Endodermal cell (in vitro differentiated cells): ENCODE measurements at places on chromosomes 3 and 15. TPM values are rescaled to one million over a fixed set of nuclear protein-coding genes. Genes with fewer than 3 reads are reported as not detected.

DNA sequence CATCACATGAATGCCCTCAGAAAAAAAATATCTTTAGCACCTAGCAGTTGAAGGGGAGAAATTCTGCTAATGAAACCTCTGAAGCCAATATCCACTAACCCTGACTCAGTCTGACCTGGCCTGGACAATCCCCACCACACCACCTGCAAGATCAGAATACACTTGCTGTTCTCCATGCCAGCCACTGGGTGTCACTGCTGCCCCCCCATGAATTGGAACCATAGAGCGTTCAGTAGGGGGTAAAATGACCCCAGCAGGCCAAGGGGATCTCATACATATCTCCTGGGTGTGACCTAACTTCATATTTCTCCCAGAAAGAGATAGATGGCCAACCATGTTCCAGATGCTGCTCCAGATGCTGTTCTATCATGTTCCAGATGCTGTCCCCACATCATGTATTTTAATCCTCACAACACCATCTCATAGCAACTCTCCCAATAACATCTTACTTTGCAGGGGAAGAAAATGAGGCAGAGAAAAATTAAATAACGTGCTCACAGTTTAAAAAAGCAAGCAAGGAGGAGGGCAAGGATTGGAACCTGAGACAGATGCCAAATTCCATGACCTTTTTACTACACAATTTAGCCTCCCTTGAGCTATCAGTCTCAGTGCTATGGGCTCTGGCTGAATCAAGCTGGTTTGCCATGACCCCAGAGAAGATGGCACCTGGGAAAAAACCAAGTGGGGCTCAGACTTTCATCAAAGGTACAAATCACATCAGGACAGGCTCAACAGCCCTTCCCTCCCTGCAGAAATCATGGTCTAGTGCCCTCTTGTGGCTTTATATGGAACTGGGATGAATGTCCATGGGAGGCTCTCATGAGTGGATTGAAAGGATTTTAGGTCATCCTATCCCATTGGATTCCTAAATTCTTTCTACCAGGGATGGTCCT lies 12.4 kb downstream of the NTRK3 start:
- H3K27me3 ChIP-seq = peaks cover 40% of the 10 kb centered on the region
- no peak overlapping the region for H3K4me3 ChIP-seq
- no peaks in the 10 kb centered on the region for H3K4me1 ChIP-seq
- peak; percentile 75 for DNase-seq
- H3K36me3 ChIP-seq = no peaks in the 10 kb centered on the region

Gene CHP1
- 85.0 to 96.1 TPM (median 91.9 TPM) in 3 replicates for total RNA-seq

DNA sequence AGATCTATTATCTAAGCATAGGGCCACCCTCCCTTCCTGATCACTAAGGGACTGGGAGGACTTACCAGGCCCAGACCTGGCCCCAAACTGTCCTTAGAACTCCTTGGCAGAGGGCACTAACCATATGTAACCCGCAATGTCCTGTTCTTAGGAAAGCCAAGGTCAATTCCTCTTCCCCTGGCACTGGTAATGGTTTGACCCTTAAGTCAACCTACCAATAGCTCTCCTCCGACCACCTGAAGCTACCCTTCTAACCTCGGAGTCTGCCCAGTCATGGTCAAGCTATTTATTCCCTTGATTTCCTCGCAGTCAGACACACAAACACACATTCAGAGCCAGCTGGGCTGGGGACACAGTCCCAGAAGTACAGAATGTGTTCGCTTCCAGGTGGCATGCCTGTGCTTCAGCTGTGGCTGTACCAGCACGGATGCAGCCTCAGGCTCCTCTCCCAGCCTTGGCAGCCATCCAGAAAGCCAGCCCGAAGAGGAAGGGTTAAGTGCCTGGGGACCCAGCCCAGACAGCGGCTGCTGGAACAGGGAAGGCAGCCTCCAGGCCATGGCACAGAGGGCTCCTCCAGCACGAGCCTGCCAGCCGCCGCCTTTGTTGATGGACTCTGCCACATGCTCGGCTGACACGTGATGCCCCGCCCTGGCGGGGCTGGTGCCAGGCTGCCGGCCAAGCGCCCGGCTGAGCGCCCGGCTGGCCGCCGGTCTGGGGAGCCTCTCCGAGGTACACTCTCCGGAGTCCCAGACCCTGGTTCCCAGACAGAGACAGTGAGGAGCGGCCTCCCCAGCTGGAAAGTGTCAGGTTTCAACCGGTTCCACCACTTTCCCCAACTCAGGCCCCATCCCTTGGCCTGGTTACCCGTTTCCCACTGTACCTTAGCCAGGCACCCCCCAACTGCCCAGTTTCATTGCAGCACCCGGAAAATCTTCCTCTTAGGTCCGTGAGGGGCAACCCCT lies 5.5 kb downstream of the BMF start:
- H3K27ac ChIP-seq = peak overlapping the region; percentile 34
- H3K36me3 ChIP-seq = peaks cover 23% of the 10 kb centered on the region
- H3K4me3 ChIP-seq = no peak overlapping the region
- DNase-seq = peak; percentile 91

DNA sequence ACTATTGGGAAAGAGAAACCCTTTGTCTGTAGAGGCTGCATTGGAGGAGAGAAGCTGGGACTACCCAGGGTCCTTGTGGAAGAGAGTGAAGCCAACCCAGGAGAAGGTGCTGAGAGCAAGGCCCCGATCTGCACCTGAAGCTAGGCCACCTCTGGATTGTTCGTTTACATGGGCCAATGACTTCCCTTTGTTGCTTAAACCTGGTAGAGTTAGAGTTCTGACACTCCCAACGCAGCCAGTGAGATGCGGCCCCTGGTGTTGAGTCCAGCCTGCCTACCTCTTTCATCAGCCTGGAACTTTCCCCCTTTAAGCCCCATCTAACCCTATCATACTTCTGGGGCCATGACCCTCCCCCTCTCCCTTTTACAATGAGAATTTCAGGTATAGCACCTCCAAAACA lies 30.8 kb downstream of the CCDC13 start:
- H3K4me1 ChIP-seq = no peaks in the 10 kb centered on the region
- no peaks in the 10 kb centered on the region for H3K36me3 ChIP-seq
- no peaks in the 10 kb centered on the region for H3K27me3 ChIP-seq
- peak; percentile 32 for DNase-seq

GRCh38 chr3:37477275-37477674 lies 302.9 kb upstream of the LRRFIP2 start:
- H3K27me3 ChIP-seq = no peaks in the 10 kb centered on the region
- peaks cover 29% of the 10 kb centered on the region for H3K36me3 ChIP-seq
- DNase-seq = no peak
- no peak overlapping the region for H3K27ac ChIP-seq
- H3K4me3 ChIP-seq = no peak overlapping the region
- H3K4me1 ChIP-seq = no peaks in the 10 kb centered on the region

GRCh38 chr3:5437296-5437782 lies 249.8 kb downstream of the EDEM1 start:
- H3K4me1 ChIP-seq = no peaks in the 10 kb centered on the region
- H3K36me3 ChIP-seq = no peaks in the 10 kb centered on the region
- no peak overlapping the region for H3K4me3 ChIP-seq
- no peak overlapping the region for H3K27ac ChIP-seq
- DNase-seq = no peak
- peaks cover 4% of the 10 kb centered on the region for H3K27me3 ChIP-seq

Gene SLC9C1
- total RNA-seq = 0.66 and 1.2 TPM in 2 replicates

GRCh38 chr15:57332326-57332725 lies 44.0 kb upstream of the CGNL1 start:
- no peaks in the 10 kb centered on the region for H3K4me1 ChIP-seq
- H3K27ac ChIP-seq = no peak overlapping the region
- no peak overlapping the region for H3K4me3 ChIP-seq
- no peaks in the 10 kb centered on the region for H3K27me3 ChIP-seq

DNA sequence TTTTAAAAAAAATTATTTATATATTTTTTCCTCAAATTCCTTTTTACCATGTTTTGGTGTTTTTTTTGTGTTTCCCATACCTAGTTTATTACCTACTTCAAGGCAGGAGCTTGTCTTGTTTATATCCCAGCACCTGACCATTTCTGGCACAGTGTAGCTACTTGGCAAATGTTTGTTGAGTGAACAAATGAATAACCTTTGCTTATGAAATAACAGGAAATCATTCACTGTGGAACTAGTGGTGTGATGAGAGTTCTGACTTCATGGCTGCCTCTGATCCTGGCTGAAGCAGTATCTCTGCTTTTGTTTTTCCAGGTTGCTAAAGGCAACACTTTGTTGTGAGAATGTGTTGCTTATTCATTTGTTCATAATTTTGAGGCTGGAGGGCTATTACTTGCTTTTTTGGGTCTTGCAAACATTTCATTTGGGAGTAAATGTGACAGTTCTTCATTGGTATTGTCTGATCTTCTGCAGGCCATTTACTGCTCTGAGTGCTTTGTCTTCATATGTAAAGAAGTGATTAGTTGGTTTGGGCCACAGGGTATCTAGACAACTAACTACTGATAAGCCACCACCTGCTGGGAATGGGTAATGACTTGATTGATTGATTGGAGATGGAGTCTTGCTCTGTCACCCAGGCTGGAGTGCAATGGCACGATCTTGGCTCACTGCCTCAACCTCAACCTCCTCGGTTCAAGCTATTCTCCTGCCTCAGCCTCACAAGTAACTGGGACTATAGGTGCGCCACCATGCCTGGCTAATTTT lies 5.7 kb downstream of the RAD54L2 start:
- H3K4me1 ChIP-seq = peaks cover 4% of the 10 kb centered on the region
- peak overlapping the region; percentile 40 for H3K27ac ChIP-seq
- H3K36me3 ChIP-seq = peaks cover 16% of the 10 kb centered on the region
- no peaks in the 10 kb centered on the region for H3K27me3 ChIP-seq

DNA sequence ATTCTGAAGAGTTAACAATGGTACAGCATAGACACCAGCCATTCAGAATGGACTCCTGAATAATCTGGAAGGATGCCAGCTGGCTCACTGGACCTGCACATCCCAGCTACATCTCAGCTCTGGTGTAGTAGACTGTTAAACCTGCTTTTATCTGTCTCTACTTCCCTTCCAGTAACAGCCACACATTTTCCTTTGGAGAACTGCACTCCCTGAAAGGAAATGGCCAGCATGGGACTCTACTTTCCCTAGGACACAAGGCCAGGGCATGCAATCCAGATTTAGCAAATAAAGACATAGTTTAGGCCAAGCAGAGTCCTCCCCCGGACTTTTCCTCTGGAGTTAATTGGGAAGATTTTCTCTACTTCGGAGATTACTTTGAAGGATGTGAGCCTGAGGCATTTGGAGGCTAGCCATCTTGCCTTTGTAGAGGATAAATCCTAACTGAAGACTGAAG lies 82.7 kb upstream of the TCF12 start:
- no peaks in the 10 kb centered on the region for H3K4me1 ChIP-seq
- no peak overlapping the region for H3K4me3 ChIP-seq
- no peaks in the 10 kb centered on the region for H3K36me3 ChIP-seq
- no peak overlapping the region for H3K27ac ChIP-seq

- no peak overlapping the region for H3K27ac ChIP-seq
- no peaks in the 10 kb centered on the region for H3K27me3 ChIP-seq
- H3K36me3 ChIP-seq = no peaks in the 10 kb centered on the region
- H3K4me3 ChIP-seq = no peak overlapping the region
- DNase-seq = no peak
These were observed 33.4 kb upstream of the CHRM5 start for GRCh38 chr15:33934921-33935320.

Gene TPRA1
- 20.9 to 24.8 TPM (median 22.9 TPM) in 3 replicates for total RNA-seq

GRCh38 chr3:33578325-33579177 lies 138.3 kb upstream of the UBP1 start:
- H3K27ac ChIP-seq = no peak overlapping the region
- H3K36me3 ChIP-seq = peaks cover 36% of the 10 kb centered on the region
- peaks cover 24% of the 10 kb centered on the region for H3K4me1 ChIP-seq
- peak overlapping the region; percentile 27 for H3K4me3 ChIP-seq

Gene SPTSSB
- 0.12 to 0.64 TPM in 2 of 3 replicates, not detected in the other for total RNA-seq

GRCh38 chr3:160949460-160949859 lies 155.7 kb downstream of the B3GALNT1 start:
- no peaks in the 10 kb centered on the region for H3K27me3 ChIP-seq
- H3K4me3 ChIP-seq = no peak overlapping the region
- no peak for DNase-seq
- H3K27ac ChIP-seq = no peak overlapping the region
- no peaks in the 10 kb centered on the region for H3K36me3 ChIP-seq
- H3K4me1 ChIP-seq = no peaks in the 10 kb centered on the region

GRCh38 chr3:129892486-129892856 lies 1.0 kb downstream of the TMCC1 start:
- H3K27ac ChIP-seq = peak overlapping the region; percentile 87
- no peak for DNase-seq
- H3K27me3 ChIP-seq = no peaks in the 10 kb centered on the region

Gene CCDC39
- 0.12 to 1.1 TPM (median 0.32 TPM) in 3 replicates for total RNA-seq

GRCh38 chr3:64518950-64519349 lies 168.8 kb downstream of the ADAMTS9 start:
- no peak overlapping the region for H3K27ac ChIP-seq
- H3K4me3 ChIP-seq = no peak overlapping the region
- DNase-seq = no peak
- H3K36me3 ChIP-seq = no peaks in the 10 kb centered on the region

DNA sequence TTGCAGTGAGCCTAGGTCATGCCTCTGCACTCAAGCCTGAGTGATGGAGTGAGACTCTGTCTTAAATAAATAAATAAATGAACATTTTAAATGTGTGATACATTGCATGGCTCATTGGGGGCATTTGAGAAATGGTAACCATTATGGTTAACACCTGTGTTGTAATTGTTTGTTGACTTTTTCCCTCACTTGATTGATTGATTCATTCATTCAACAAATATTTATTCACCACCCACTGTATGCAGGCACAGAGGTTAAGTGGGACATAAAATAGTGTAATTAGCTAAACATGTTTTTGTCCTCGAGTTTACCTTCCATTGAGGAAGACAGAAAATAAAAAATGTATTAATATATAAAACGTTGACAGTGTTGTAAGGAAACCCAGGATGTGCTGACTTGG lies 127.1 kb upstream of the ANKRD28 start:
- H3K27ac ChIP-seq = no peak overlapping the region
- H3K4me3 ChIP-seq = no peak overlapping the region
- no peaks in the 10 kb centered on the region for H3K36me3 ChIP-seq
- DNase-seq = no peak

Gene SLCO2A1
- total RNA-seq = 96.7 and 126 TPM in 2 replicates

Gene NANOGP8
- total RNA-seq = 1.5 to 12.3 TPM (median 2.1 TPM) in 3 replicates

Gene STOML1
- total RNA-seq = 4.3 to 9.6 TPM (median 5.5 TPM) in 3 replicates

DNA sequence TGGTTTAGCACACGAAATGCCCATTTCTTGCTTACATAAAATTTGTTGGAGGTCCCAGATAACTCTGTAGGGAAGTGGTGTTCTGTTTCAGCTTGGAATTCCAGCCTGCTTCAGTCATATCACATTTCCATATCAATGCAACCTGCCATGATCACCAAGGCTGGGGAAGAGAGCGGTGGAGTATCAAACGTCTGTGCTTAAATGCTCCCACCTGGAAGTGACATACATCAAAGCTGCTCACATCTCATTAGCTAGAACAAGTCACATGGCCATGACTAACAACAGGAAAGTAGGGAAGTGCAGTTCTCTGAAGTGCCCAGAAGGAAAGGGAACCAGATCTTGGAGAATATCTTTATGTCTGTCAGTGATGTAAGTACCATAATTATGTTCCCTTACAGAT lies 130.2 kb upstream of the CFAP20DC start:
- H3K27ac ChIP-seq = no peak overlapping the region
- H3K36me3 ChIP-seq = no peaks in the 10 kb centered on the region
- no peak overlapping the region for H3K4me3 ChIP-seq
- H3K27me3 ChIP-seq = no peaks in the 10 kb centered on the region
- H3K4me1 ChIP-seq = no peaks in the 10 kb centered on the region
- DNase-seq = peak; percentile 54

- peaks cover 13% of the 10 kb centered on the region for H3K27me3 ChIP-seq
- peaks cover 9% of the 10 kb centered on the region for H3K4me1 ChIP-seq
- no peaks in the 10 kb centered on the region for H3K36me3 ChIP-seq
- peak overlapping the region; percentile 80 for H3K4me3 ChIP-seq
- peak overlapping the region; percentile 64 for H3K27ac ChIP-seq
These were observed 28.0 kb downstream of the ARHGAP31 start for GRCh38 chr3:119322021-119322834.

Gene RAD51
- 17.0 to 58.1 TPM (median 50.9 TPM) in 3 replicates for total RNA-seq

Gene IL5RA
- not detected in 2 replicates for total RNA-seq

- no peaks in the 10 kb centered on the region for H3K4me1 ChIP-seq
- H3K36me3 ChIP-seq = no peaks in the 10 kb centered on the region
- no peak overlapping the region for H3K27ac ChIP-seq
These were observed 95.0 kb upstream of the HACD2 start for GRCh38 chr3:123679712-123680386.

Gene FETUB
- total RNA-seq = not detected in 3 replicates
